ENCODE measurements at places on chromosomes 1 and 21.

DNA sequence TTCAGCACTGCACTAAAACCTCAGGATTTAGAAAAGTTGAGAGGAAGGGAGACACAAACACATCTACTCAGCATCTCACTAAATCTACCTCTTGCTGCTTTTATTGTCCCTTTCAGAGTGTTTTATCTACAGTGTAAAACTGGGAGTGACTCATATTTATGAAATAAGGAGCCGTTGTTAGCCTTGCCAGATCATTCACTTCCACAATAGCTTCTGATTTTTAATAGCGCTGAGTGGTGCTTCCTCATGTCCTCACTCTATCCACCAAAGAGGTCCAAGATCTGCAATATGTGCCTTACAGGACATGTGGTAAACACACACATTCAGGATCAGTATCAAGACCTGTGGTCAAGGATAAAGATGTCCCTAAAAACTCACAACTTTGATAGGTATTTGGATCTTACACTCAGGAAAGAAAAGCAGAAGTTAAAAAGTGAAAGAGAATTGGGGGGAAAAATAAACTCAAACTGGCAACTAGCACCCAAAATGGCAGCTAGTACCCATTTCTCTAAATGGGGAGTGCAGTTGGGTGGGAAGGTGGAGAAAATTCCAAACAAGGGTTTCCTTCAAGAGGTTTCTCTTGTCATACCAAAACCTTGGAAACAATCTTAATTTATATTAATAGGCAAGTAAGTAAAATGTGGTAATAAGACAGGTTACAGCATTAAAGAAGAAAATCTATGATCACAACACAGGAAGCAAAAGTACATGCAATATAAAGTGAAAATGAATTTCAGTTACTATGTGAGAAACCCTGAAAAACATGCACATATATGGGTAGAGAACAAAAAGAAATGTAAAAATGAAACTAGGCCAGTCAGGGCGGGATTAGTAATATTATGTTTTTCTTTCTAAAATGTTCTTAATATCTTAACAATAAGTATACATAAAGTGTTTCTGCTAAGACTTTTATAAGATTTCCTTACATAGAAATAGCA lies 15.9 kb downstream of the DUSP10 start:
- no peak for DNase-seq

- DNase-seq: no peak
Measured at GRCh38 chr1:160158031-160158430, 6.6 kb downstream of the ATP1A4 start.

DNA sequence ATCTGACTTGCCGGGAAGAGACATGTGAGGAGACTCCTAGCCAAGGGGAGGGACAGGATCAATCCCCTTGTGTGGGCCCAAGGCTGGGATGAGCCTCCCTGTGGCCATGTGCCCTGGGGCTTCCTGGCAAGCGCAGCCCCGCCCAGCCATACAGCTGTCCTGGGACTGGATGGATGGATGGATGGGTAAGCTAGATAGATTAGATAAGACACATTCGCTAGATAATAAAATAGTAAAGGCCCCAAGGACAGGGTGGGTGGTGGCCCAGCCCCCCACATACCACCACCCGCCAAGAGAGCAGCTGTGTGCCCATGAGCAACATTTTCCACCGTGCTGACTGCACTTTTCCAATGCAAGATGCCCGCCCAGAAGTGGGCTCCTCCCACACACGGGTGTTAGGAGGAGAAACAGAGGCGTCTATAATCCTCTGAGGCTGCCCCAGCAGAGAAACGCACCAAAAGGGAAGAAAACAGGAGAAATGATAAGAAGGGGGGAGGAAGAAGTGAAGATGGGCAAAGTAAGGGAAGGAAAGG lies 25.1 kb downstream of the ZBTB17 start:
- peak; percentile 88 for DNase-seq

DNA sequence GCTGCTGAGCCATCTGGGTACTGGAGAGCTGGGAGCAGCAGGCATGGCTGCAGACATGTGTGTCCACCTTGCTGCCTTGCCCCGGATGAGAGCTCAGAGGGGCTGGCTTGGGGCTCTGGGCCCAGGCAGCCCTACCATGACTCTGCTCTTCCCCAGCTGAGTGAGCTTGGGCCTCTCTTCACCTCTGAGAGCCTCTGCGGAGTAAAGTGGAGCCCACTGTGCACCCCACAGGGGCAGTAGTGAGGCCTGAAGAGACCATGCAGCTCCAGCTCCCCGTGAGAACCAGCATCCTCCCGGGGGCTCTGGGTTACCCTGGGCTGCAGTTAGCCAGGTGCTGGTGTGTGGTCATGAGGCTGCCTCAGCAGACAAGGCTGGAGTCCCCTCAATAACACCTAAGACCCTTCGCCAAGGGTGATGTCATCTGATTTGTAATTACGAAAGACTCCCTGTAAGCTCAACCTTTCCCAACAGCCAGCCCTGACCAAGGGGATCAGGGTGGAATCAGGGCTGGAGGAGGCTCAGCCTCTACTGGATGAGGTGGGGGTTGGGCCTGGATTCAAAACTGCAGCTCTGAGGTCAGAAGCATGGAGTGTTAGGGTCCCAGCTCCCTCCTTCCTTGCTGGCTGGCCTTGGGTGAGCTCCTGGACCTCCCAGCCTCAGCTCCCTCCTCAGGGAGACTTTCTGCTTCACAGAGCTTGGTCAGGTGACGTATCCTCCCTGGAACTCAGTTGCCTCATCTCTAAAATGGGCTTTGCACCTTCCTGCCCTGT lies 308.0 kb downstream of the MATN1 start:
- peak; percentile 35 for DNase-seq

GRCh38 chr1:200172311-200172710 lies 144.8 kb downstream of the NR5A2 start:
- DNase-seq: no peak

GRCh38 chr1:109990302-109990653 lies 5.7 kb downstream of the AHCYL1 start:
- DNase-seq: no peak
